ENCODE measurements at places on chromosomes 11 and 22.

DNA sequence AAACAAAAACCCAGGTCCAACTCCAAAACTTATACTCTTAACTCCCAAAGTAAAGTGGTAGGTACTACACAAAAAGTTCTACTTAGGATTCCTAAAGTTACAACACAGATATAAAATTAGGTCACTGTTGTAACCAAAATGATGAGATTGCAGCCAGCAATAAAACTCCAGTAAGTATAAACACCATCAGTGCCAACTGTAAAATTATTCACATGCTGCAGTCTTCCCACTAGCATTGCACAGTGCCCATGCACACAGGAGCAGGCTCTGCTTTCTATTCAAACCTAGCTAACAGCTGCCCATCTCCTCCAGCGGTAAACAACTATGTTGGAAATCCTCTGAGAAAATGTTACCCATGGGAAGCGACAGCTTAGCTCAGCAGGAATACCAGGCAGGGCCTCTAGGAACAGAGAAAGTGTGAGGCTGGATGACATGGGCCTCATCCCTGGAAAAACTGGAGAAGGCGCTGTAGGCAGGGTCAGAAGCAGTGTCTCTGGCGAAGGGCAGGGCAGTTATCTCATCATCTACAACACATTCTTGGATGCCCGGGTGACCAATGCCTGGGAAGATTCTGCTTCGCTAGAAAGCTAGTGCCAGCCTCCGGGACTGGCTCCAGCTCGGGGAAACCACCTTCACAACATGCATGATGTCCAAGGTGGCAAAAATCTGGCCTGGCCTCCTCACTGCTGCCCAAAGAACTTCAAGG lies 9.1 kb downstream of the CPT1A start:
- DNase-seq = no peak

GRCh38 chr11:69244266-69244665 lies 49.7 kb upstream of the MYEOV start:
- no peak for DNase-seq

DNA sequence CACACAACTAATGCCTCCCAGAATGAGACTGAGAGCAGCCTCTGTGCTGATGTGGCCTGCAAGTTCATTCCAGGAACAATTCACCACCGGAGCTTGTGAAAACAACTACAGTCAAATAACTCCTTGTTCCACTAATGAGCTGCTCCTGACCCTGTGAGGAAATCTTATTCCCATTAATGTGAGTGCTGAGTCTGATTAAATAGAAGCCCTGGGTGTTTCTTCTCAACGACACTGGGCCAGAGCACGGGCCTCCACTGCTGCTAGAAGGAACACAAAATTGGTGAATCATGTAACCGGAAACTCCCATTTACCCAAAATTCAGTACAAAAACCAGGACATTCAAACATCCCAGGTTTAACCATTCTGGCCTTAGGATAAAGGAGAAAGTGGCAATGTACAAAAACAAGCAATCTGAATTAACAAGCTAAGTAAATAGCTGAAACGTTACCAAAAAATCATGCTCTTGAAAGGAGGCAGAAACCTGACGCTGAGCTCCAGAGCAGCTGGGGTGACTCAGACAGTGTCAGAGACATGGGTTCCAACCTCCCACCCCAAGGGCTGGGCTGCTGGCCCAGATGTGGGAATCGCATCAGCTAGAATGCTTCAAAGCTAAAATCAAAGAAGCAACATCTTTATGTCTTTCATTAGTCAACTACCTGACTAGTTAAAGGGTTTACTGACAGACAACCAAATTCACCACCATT lies 26.7 kb downstream of the SERGEF start:
- DNase-seq = no peak

- DNase-seq = no peak
Observed at GRCh38 chr11:27018902-27019529, 21.6 kb upstream of the BBOX1 start.

GRCh38 chr11:110491577-110492320 lies 62.0 kb downstream of the FDX1 start:
- peak; percentile 16 for DNase-seq

DNA sequence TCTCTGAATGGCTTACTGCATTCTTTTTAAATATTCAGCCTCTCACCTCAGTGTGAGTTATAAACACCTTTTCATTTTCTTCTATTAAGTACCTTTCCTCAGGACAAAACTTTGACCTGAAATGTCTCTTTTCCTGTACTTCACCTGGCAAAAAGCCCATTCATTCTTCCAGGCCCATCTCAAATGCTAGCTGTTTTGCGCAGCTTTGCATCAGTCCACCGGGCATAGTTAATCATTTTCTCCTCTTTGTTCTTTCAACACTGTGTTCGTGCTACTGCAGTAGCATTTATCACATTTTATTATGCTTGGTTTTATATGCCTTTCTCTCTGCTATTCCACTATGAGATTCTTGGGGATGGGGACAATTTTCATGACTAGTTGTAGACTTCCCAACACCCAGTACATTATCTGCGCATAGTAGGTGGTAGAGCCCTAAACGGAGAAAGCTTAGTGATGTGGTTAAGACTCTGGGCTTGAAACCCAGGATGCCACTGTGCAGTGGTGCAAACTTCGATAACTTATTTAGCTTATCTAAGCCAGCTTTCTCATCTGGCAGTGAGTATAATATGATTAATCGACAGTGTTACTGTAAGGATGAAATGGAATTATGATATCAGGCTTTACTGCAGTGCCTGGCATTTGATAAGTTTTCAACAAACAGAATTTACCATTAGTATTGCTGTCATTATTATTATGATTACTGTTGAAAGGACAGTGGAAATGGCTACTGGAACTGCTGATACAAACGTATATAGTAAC lies 695.7 kb downstream of the NELL1 start:
- no peak for DNase-seq

DNA sequence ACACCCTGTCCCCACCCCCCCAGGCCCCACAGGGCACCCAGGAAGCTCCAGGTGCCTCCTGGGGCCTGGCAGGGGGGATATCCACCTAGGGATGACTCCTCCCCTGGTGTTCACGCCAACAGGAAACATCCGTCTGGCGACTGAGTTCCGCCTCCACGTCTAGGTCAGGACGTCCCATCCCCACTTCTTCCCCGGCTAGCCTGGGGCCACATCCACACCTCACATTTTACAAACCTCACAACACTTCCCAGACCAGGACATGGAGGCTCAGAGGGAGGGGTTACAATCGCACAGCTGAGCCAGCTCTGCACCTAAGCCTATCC lies 21.0 kb downstream of the MAFF start:
- no peak for DNase-seq

- DNase-seq = no peak
Observed at GRCh38 chr22:25797498-25798290, 55.7 kb downstream of the MYO18B start.

- DNase-seq = no peak
Observed at GRCh38 chr11:127118811-127119210, 118.2 kb upstream of the KIRREL3 start.

GRCh38 chr22:21694394-21694793 lies 28.6 kb downstream of the PPIL2 start:
- no peak for DNase-seq

- no peak for DNase-seq
Observed at GRCh38 chr11:97751405-97751804, 1269.3 kb upstream of the CNTN5 start.
